ENCODE measurements at places on chromosomes 7 and 10.

- no peak for DNase-seq
Measured at GRCh38 chr7:49023345-49024328, 99.3 kb downstream of the CDC14C start.

DNA sequence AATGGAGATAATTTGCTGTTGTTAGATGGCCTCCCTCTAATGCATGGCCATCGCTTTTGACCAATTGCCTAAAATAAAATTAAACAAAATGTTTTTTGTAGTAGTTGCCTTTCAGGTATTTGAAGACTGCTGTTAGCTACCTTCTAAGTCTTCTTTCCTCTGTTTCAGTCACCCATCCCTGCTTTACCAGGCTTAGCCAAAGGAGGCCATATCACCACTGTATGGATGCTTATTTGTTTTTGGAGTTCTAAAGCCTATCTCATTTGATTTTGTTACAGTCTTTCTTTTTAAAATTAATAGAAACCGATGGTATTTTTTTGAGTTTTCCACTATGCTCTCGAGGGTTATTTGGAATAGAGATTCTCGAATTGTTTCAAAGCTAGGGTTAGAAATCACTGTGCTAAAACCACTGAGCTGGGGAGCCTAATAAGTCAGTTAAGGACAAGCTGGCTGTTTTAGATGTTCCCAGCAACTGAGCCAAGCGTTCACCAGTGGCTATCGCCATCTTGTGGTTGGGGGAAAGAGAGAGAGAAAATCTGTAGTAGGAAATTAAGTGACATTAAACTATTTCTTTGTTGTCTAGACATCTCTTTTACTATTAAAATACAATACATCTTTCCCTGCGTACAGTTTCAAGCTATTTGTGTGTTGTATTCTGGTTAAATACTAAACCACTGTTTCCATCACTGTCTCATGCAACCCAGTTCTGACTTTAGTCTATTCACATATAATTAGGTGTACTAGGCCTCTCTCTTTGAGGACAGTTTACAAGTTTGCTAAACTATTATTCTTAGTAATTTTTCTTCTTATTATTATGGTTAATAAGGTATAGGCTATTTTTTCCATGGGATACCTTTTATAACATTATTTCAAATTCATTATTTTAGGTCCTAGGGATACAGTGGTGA lies 52.2 kb downstream of the GPR158 start:
- peak; percentile 17 for DNase-seq

- DNase-seq, result no peak
Measured at GRCh38 chr10:78691301-78692030, 377.3 kb upstream of the ZMIZ1 start.

DNA sequence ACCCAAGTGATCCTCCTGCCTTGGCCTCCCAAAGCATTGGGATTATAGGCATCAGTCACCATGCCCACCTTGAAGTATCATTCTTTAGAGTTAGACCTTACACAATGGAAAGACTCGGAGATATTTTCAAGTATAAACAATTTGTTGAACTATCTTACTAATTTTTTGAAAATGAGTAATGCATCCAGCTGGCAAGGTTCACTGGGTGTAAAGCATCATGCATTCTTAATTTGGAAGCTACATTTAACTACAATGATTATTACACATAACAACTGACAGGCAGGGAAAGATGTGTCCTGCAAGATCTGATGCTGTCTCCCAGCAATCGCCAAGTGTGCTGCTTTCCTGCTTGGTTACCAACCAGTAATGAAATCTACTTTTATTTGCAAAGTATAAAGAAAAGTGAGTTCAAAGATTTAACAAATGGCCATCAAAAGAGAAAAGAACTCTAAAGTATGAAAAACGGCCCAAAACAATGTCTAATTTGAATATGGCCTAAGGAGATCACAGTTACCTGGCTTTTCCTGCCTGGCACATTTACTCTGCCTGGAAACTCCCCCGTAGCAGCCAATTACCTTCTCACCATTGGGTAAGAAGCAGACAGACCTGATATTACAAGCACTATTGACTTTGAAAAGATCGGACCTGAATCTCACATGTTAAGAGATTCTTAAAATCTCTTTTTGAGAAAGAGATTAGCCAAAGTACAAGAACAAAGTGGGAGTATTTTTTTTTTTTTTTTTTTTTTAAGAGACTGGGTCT lies 59.3 kb upstream of the NMT2 start:
- no peak for DNase-seq

GRCh38 chr10:71562904-71563303 lies 156.7 kb downstream of the C10orf105 start:
- no peak for DNase-seq

DNA sequence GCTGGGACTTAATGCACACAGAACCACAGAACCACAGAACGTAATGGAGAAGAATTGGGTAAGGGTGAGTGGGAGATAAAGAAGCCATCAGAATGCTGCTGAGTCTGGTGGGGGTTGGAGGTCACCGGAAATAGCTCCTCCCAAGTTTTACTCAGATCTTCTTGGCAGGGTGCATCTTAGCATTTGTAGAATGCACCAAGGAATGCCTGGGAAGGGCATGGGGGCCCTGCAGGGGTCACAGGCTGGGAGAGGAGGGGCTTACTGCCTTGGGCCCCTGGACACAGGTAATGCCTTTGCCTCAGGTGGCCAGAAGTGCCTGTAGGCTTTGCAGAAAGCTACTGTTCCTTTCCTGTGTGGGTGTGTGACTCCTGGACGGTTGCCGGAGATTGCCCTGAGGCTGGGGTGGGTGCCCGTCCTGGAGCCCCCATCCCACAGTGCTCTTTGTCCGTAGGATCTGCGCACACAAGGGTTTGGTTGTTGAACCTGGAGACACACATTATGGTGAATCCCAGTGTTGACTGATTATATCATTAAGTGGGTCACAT lies 55.1 kb downstream of the MGMT start:
- no peak for DNase-seq

DNA sequence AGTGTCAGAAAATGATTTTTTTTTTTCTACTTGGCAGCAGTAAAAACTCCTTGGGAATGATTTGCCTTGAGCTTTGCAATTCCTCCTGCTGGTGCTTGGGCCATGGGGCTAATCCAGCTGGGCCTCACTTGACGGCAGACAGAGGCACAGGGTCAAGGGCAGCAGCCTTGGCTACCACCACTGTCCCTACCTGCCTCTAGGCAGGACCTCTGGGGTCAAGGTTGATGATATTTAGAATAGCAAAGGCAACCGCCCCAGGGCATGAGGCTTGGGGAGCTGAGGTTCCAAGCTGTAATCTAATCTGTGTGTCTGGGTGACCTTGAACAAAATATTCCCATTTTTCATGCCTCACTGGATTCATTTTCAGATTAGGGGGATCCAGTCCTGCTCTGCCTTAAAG lies 327.4 kb downstream of the PLXNA4 start:
- DNase-seq, result no peak

DNA sequence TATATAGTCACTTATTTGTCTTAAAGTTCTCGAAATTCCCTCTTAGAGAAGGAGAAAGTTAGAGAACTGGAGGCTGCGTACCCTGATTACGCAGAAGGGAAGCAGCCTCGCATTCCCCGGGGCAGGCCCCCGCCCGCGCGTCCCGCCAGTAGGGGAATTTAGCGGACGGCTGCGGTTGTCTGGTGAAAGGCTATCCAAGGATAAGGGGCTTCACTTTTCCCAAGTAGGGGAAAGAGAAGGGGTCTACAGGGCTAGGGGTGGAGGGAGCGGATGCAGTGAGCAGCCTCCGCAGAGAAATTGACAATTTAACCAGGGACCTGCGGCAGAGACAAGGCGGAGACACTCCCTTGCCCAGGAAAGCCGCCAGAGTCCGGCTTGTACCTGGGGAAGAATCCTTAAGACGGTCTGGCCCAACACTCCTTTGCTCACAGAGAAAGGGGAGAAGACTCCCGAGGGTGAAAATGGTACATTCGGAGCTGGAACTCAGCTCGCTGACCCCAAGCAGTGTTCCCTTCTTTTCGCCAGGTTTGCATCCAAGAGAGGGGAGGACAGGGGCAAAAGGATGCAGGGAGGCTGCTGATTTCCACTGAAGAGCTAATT lies 994 bp upstream of the MAGI2 start:
- DNase-seq, result peak; percentile 79

DNA sequence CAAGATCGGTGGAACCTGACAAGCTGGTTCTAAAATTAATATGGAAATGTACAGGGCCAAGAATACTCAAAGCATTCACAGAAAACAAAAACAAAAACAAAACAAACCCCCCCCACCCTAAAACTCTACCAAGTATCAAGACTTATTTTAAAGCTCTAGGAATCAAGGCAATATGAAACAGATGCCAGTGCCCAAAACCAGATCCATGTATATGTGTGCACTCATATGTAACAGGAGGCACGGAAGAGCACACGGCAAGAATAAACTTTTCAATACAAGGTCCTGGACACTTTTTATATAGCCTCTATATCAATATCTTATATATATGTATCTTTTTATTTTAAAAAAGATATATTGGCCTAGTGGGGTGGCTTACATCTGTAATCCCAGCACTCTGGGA lies 35.5 kb downstream of the KDM7A start:
- DNase-seq, result no peak

- no peak for DNase-seq
Measured at GRCh38 chr7:123410273-123410904, 124.0 kb downstream of the IQUB start.

DNA sequence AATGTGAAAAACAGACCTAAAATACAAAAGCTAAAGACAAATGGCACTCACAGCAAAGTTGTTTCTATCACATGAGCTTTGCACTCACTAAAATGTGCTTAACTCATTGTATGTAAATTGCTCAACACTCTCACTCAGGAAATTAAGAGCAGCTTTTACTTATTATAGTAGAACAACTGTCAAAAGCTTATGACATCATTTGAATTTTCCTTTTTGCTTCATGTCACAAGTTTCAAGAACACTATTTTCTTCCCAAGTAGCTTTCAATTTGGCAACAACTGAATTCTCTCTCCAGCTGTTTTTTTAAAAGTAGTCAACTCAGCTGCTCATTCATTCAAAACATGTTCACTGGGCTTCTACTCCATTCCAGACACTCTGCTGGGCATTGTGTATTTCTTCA lies 46.9 kb downstream of the ATE1 start:
- peak; percentile 75 for DNase-seq

All from suppressor macrophage treated with lipopolysaccharide for 4 hours (primary cell).